Right atrium auricular region (tissue), 2 donors: ENCODE measurements at places on chromosomes 11 and 22. TPM values are rescaled to one million over a fixed set of nuclear protein-coding genes. Genes with fewer than 3 reads are reported as not detected.
A peak's percentile ranks its signal among the peaks of the same experiment; 100 is the strongest.

DNA sequence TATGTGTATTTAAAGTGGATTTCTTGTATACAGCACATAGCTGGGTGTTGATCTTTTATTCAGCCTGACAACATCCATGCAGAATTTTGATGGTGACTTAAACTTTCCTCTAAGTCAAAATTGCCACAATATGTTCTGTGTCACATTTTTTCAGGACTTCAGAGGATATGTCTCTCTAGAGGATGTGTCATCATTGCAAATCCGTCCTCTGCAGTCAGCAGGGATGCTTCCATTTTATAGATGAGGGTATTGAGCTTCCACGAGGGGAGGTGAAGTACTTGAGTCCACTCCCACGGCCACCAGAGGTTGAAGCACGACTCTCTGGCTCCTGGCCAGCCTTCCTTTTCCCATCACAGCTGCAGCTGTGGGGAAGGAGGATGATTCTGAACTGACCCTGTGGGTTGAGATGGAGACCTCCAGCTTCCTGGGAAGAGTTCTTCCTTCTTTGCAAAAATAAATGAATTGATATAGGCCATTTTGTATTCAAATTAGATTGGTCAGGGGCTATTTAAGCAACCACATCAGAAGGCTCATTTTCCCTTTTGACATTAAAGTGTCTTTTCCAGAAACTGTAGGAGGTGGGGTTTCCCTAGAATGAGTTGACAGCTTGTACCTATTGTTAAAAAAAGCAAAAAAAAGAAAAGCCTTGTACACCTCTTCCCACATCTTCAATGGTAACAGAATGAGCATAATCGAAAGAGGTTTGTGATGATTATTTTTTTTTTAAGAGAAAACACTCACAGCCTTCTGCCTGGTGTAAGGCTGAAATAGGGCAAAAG is 55.2 kb upstream of the MYEOV start:
- no peak overlapping the region for H3K4me3 ChIP-seq
- no peaks in the 10 kb centered on the region for H3K36me3 ChIP-seq
- no peaks in the 10 kb centered on the region for H3K27me3 ChIP-seq

GRCh38 chr11:33713151-33713855 is 12.7 kb upstream of the C11orf91 start:
- DNase-seq: no peak
- H3K36me3 ChIP-seq: peaks cover 91% of the 10 kb centered on the region
- H3K27me3 ChIP-seq: no peaks in the 10 kb centered on the region
- H3K27ac ChIP-seq: no peak overlapping the region

DNA sequence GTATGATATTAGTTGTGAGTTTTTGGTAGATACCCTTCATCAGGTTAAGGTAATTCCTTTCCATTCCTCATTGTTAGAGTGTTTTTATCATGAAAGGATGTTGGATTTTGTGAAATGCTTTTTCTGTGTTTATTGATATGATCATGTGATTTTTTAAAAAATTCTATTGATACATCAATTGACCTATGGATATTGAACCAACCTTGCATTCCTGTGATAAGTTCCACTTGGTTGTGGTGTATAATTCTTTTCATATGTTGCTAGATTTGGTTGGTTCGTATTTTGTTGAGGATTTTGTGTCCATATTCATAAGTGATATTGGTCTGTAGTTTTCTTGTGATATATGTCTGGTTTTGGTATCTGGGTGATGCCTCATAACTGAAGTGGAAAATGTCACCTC is 6.7 kb downstream of the ANKRD13D start:
- peaks cover 2% of the 10 kb centered on the region for H3K4me1 ChIP-seq
- peaks cover 47% of the 10 kb centered on the region for H3K36me3 ChIP-seq
- H3K27me3 ChIP-seq: no peaks in the 10 kb centered on the region
- no peak overlapping the region for H3K27ac ChIP-seq

GRCh38 chr11:128732471-128733277 is 38.8 kb downstream of the FLI1 start:
- peaks cover 60% of the 10 kb centered on the region for H3K4me1 ChIP-seq
- no peaks in the 10 kb centered on the region for H3K27me3 ChIP-seq
- no peak overlapping the region for H3K27ac ChIP-seq

DNA sequence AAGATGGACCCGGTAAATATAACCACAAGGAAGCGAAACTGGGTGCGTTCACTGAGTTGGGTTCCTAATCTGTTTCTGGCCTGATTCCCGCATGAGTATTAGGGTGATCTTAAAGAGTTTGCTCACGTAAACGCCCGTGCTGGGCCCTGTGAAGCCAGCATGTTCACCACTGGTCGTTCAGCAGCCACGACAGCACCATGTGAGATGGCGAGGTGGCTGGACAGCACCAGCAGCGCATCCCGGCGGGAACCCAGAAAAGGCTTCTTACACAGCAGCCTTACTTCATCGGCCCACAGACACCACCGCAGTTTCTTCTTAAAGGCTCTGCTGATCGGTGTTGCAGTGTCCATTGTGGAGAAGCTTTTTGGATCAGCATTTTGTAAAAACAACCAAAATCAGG is 74.4 kb downstream of the NCAPD3 start:
- no peak overlapping the region for H3K27ac ChIP-seq
- H3K36me3 ChIP-seq: peaks cover 54% of the 10 kb centered on the region
- no peaks in the 10 kb centered on the region for H3K27me3 ChIP-seq
- H3K4me1 ChIP-seq: no peaks in the 10 kb centered on the region
- no peak overlapping the region for H3K4me3 ChIP-seq
- DNase-seq: peak; percentile 54

CSNK2A3 gene
- 1.3 TPM for total RNA-seq

DNA sequence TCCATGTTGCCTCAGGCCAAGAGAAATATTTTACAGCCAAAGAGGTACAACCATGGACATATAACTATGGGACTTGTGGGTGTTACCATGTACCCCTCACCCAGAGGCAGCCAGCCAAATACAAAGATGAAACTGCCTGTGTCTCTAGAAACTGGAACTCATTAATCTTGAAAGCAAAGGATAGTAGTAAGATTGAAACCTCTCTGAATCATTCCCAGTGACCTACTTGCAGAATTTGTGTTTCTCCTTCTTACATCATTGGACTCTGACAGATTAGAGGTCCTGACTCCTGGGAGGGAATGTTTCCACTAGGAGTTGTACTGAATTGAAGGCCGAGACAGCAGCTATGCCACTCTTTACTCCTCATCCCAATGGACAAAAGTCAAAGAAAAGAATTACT is 257.4 kb upstream of the UBASH3B start:
- no peak for DNase-seq
- H3K36me3 ChIP-seq: no peaks in the 10 kb centered on the region
- no peaks in the 10 kb centered on the region for H3K4me1 ChIP-seq
- no peaks in the 10 kb centered on the region for H3K27me3 ChIP-seq
